ENCODE measurements at places on chromosomes 6 and 20. TPM values are rescaled to one million over a fixed set of nuclear protein-coding genes. Genes with fewer than 3 reads are reported as not detected.

The RBPJL gene
- total RNA-seq = not detected

The LBP gene
- not detected for total RNA-seq

The PTPRT gene
- total RNA-seq = not detected

The HSD17B8 gene
- total RNA-seq = 33.2 TPM

The DUSP22 gene
- total RNA-seq = 33.2 TPM

The BLTP3A gene
- 17.0 TPM for total RNA-seq

The UST gene
- 2.2 TPM for total RNA-seq

The TPBG gene
- total RNA-seq = 0.43 TPM

The PPP1R14C gene
- not detected for total RNA-seq

- H3K4me3 ChIP-seq = no peak overlapping the region
- DNase-seq = no peak
- H3K36me3 ChIP-seq = no peaks in the 10 kb centered on the region
- H3K4me1 ChIP-seq = no peaks in the 10 kb centered on the region
- H3K27me3 ChIP-seq = no peaks in the 10 kb centered on the region
Observed at GRCh38 chr6:153568628-153569027, 437.5 kb upstream of the RGS17 start.

DNA sequence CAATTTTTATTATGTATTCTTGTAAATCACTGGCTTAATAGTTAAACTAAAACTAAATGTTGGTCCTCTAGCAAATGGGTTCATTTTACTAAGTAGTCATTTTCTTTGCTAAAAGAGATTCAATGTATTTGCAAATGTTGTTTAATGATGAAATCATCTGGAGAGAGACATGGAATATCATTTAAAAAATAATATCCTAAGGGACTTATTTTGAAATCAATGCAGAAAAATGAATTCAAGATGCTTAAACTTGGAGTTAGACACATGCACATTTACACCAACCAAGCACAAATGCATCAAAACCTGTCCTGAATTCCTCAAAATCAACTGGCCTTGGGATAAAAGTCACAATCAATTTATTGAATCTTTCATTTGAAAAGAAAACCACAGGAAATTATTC is 165.0 kb upstream of the RNF217 start:
- no peak overlapping the region for H3K4me3 ChIP-seq
- H3K27me3 ChIP-seq = no peaks in the 10 kb centered on the region
- H3K36me3 ChIP-seq = no peaks in the 10 kb centered on the region
- H3K4me1 ChIP-seq = no peaks in the 10 kb centered on the region
- no peak for DNase-seq
- H3K27ac ChIP-seq = no peak overlapping the region

DNA sequence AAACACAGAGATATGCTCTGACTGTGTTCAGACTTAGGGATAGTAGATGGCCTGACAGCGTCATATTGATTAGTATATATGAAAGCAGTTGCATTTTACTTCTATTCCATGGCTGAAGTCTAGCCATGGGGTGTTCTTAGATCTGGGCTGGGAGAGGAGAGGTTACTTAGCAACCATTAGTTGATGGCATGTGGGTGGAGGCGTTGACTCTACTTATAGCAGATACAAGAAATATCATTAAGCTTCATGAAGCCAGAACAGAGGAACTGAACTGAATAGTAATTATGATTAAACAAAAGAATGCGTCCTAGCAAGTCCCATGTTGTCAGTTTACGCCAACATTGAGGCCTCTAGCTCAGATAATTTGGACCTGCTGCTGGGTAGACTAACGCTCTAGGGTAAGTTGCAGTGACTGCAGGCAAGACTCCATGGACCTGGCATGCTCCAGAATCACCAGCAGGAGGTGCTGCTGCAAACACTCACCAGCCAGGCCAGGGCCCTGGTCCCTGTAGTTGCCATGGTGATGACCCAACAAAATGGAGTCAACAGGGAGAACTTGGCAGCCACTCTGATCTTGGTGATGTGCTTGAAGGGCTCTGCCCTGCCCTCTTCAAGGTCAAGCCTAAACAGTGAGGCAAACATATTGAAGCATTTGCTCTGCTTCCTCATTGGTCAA is 477.3 kb downstream of the PREX1 start:
- DNase-seq = peak; percentile 30
- H3K4me3 ChIP-seq = no peak overlapping the region
- H3K4me1 ChIP-seq = no peaks in the 10 kb centered on the region
- H3K36me3 ChIP-seq = no peaks in the 10 kb centered on the region

- peak; percentile 37 for DNase-seq
- no peaks in the 10 kb centered on the region for H3K36me3 ChIP-seq
- H3K4me1 ChIP-seq = peaks cover 27% of the 10 kb centered on the region
- H3K4me3 ChIP-seq = peak overlapping the region; percentile 77
- no peak overlapping the region for H3K27ac ChIP-seq
Observed at GRCh38 chr20:58851221-58851968, 693 bp upstream of the GNAS-AS1 start.

DNA sequence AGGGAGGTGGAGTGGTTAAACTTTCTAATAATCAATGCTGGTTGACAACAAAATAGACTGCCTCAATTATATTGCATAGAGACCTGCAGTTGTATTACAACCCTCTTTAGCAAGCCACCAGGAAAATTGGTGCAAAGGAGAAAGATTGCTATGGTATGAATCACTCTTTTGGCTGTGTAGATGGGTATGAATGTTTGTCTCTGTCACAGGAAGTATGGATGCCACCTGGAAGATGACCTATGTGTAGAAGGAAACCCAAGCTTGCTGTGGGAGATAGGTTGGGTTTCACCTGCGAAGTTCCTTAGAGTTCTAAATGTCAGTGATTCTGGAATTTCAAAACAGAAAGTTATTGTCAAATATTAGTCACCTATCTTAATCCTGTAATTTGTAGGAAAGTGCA is 134.6 kb downstream of the SOBP start:
- H3K27me3 ChIP-seq = no peaks in the 10 kb centered on the region
- H3K27ac ChIP-seq = no peak overlapping the region
- no peak for DNase-seq
- H3K36me3 ChIP-seq = no peaks in the 10 kb centered on the region
- H3K4me1 ChIP-seq = peaks cover 6% of the 10 kb centered on the region

- DNase-seq = peak; percentile 86
- no peaks in the 10 kb centered on the region for H3K27me3 ChIP-seq
- peak overlapping the region; percentile 87 for H3K27ac ChIP-seq
Observed at GRCh38 chr6:27177485-27178406, 69.8 kb upstream of the PRSS16 start.

DNA sequence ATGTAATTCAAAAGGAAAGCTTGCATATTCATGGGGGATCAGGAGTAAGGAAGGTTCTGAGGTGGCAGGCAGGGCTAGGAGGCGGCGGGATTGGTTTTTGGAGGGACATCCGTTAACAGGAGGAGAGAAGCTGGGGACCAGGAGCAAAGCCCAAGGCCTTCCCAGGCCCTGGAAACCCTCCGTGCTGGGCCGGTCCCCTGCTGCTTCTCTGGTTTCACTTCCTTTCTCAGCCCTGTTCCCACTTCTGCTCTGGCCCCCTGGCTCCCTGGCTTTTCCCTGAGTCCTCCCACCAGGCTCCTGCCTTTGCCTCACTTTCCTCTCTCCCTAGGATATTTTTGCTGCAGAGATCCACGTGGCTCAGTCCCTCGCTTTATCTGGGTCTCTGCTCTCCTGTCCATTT is 26.4 kb upstream of the SALL4 start:
- no peak overlapping the region for H3K4me3 ChIP-seq
- H3K27me3 ChIP-seq = peaks cover 2% of the 10 kb centered on the region
- H3K4me1 ChIP-seq = no peaks in the 10 kb centered on the region

DNA sequence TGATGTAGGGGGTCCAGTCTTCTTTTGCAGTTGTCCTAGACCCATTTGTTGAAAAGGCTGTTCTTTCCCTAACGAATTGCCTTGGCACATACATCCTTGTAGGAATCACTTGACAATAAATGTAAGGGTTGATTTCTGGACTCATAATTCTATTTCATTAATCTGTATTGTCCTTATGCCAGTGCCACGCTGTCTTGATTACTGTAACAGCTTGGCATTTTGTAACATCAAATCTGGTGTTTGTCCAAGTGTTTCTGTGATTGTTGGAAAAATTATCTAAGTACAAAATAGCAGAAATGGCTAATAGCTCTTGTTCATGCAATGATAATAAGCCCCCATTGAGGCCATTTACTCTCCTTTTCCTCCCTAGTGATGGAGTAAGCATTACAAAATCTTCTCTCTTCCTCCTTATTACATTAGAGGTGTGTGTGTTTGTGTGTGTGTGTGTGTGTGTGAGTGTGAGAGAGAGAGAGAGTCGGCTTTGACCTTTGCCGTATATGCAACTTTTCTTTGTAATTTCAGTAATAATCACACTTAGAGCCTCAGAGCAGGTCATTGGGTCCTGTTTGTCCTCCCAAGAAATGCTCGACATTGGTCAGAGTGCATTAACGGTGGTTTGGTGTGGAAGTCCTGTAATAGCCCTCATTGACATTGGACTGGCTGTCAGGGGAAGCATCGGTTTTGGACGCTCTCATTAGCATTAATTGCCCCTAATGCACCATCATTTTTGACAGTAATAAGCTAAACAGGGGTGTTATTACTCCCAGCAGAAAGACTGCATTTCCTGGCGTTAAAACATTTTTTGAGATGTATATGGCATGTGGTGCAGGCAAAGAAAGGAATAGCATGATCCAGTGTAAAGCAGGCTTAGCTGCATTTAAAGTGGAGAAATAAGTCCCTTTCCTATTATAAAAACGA is 40.7 kb upstream of the MROH8 start:
- no peak overlapping the region for H3K27ac ChIP-seq
- no peak for DNase-seq
- no peaks in the 10 kb centered on the region for H3K27me3 ChIP-seq
- H3K4me1 ChIP-seq = no peaks in the 10 kb centered on the region

- peaks cover 51% of the 10 kb centered on the region for H3K4me1 ChIP-seq
- H3K4me3 ChIP-seq = no peak overlapping the region
- DNase-seq = peak; percentile 27
- H3K27ac ChIP-seq = no peak overlapping the region
- peaks cover 4% of the 10 kb centered on the region for H3K36me3 ChIP-seq
- H3K27me3 ChIP-seq = no peaks in the 10 kb centered on the region
Observed at GRCh38 chr6:52537001-52537753, 39.7 kb downstream of the TRAM2 start.

DNA sequence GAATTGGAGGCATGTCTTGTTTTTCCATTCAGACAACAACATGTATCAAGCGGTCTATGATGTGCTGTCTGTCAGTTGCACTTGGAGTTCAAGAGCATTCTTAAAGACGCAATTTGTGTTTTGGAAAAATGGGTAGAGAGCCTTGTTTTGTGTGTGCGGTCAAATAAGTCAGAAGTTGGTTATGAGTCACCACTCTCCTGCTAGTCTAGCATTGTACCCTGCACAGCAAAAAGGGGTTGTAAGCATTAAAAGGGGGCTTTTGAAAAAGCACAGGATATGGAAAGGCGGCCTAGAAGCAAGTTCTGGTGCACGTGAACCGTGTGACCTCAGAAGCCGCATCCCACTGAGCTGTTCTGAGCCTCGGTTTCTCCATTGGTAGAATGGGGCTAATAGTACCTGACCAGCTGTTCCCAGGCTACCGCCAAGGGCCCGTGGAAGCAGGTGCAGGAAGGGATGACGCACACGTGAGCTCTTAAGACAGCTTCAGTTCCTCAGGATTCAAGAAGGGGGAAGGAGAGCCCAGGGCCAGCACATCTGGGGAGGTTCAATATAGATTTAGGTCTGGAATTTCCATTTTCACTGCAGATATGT is 61.6 kb upstream of the SNX9 start:
- peak; percentile 60 for DNase-seq
- H3K27me3 ChIP-seq = peaks cover 5% of the 10 kb centered on the region
- H3K36me3 ChIP-seq = no peaks in the 10 kb centered on the region

- no peak overlapping the region for H3K4me3 ChIP-seq
- no peaks in the 10 kb centered on the region for H3K36me3 ChIP-seq
- no peaks in the 10 kb centered on the region for H3K4me1 ChIP-seq
- no peak overlapping the region for H3K27ac ChIP-seq
- H3K27me3 ChIP-seq = no peaks in the 10 kb centered on the region
Observed at GRCh38 chr6:56025795-56026194, 150.4 kb upstream of the BMP5 start.

DNA sequence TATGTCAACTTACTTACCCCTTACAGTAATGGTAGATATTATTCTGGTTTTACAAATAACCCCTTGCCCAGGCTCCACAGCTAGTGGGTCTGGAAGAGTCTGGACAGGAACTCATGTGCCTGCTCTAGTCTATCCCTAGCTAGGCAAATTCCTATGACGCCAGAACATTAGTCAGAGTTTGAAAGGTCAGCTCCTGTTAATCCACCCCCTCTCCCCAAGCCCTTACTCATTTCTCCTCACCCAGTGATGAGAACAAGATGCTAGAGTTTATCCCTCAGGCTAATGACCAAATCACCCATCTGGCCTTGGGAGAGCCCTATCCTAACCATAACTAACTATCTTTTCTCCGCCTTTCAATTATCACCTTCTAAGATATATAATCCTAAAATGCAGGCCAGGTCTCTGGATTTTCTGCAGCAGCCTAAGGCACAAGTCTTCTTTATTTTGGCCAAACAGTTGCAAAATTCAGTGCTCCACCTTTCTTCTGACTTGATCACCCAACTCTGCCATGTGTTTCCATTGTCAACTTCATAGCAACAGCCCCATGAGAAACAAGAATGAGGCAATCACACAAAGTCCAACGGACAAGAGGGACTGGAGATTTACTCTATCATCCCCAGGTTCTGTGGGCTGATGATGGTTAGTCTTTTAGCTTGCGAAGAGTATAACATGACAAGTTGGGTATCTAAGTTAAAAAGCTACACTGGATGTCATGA is 113.3 kb downstream of the TASP1 start:
- peaks cover 4% of the 10 kb centered on the region for H3K4me1 ChIP-seq
- no peak overlapping the region for H3K27ac ChIP-seq
- H3K27me3 ChIP-seq = no peaks in the 10 kb centered on the region
- no peak overlapping the region for H3K4me3 ChIP-seq

DNA sequence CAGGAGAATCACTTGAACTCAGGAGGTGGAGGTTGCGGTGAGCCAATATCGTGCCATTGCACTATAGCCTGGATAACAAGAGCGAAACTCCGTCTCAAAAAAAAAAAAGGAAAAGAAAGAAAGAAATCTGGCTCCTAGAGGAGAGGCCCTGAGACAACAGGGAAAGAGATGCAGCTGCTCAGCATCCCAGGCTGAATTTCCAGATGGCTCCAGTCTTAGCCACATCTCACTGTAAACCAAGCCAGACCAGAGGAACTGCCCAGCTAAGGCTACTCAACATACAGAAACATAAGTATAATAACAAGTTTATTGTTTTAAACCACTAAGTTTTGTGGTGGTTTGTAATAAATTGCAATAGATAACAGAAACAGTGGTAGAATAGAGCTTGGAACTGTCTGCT is 38.5 kb upstream of the TASP1 start:
- no peaks in the 10 kb centered on the region for H3K36me3 ChIP-seq
- DNase-seq = no peak
- no peak overlapping the region for H3K4me3 ChIP-seq
- peaks cover 3% of the 10 kb centered on the region for H3K27me3 ChIP-seq
- H3K4me1 ChIP-seq = no peaks in the 10 kb centered on the region

DNA sequence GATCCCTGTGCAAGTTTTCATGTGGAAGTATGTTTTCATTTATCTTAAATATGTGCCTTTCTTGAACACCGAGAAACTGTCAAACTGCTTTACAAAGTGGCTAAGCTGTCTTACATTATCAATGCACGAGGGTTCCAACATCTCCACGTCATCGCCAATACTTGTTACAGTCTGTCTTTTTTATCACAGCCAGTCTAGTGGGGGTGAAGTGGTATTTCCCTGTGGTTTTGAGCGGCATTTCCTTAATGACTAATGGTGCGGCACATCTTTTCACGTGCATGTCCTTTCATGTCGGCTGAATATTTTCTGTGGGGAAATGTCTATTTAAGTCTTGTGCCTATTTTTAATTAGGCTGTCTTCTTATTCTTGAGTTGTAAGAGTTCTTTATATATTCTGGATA is 280.4 kb downstream of the FOXC1 start:
- DNase-seq = no peak
- H3K36me3 ChIP-seq = peaks cover 8% of the 10 kb centered on the region
- H3K4me3 ChIP-seq = no peak overlapping the region
- H3K27me3 ChIP-seq = no peaks in the 10 kb centered on the region
